NCI-H510A treated with DMSO at 0.1 percent for 48 hours (cell line): ENCODE measurements at places on chromosomes 5 and 9.

DNA sequence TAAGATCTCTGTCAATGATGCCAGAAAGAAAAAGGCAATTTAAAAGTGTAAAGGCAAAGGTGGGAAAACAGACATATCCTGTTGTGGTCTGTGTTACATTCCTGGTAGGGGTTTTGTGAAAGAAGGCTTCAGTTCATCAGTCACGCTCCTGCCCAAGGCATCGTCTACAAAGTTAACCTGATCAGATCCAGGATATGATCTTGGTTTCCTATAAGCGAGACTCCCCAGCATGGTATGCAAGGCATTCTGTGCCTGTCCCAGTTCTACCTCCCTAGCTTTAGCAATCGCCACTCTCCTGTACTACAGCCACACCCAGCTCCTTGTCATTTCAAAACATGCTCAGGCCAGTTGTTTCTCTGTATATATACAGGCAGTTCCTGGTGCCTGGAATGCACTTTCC, 58.0 kb upstream of the PTPN3 start:
- DNase-seq: no peak

DNA sequence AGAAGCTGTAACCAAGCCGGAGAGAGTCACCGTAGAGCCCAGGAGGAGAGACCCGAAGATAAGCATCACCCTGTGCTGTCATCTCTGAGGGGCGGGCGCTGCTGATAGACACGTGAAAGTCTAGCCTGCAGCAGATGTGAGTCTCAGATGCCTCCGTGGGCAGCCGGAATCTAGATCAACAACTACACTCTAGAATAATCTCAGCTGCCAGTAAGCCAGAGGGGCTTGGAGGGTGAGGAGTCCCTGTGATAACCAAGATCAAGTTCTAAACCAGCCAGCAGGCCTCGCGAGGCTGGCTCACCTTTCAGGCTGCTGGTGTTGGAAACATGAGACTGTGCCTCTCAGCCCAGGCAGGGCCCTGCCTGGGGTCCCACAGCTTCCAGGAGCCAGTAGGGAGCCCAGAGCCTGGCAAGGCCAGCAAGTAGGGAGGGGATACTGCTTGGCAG, 54.1 kb downstream of the DAPK1 start:
- DNase-seq: no peak

DNA sequence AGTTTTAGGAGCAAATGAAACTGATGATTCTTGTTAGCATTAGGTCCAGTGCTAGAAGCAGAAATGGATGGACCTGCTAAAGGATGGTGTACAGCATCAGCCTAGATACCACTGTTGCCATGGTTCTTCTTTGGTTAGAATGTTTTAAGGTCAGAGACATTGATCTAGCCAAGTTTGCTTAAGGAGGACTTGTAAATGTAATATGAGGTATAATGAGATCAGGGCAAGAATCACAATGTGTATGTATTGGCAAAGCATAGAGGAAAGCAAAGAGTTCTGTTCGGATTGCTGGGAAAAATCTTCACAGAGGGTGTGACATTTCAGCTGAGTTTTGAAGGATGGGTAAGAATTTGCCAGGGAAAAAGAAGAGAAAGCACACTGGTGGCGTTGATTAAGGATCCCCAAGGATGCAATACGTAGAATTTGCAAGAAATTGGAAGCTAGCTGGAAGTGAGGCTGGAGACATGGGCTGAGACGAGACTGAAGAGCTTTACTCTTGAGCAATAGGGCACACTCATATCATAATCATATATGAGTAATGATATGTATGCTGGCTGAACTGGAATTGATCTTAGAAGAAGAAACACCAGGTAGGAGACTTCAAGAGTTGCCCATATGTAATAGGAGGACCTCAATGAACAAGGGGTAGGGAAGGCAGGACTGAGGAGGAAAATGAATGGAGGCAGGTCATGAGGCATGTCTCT, 102.0 kb downstream of the ZNF462 start:
- DNase-seq: no peak

- DNase-seq: peak; percentile 28
Measured at GRCh38 chr5:37825334-37825915, 14.4 kb downstream of the GDNF start.

DNA sequence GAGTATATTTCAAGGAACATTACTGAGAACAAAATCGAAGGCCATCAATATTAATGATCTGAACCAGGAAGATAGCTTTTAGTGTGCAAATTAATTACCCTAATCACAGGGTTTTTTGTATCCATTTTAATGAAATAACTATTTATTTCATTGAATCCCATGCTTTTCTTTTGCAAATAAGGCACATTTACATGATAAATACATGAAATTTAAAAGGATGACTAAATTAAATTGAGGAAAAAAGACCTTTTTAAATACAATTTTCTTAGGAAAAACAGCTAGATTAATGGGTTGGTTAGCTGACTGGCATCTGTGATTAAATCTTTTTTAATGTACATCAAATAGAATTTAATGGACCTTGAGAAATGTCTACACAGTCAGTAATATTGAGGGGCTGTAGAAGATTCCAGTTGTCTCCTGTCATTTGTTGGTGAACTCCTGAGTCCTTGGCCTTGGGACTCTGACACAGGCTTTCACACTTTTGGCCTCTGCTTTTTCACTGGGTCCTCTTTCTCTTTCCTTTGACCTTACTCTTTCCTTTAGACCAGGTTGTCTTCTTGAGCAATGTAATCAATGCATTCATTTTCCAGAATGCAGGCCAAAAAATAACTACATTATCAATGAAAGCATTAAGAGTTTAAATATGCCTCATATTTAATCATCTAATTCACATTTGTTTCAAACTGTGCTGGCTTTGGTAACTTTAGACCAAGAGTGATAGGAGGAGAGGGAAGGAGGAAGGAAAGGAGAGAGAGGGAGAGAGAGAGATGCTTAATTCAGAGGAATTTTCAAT, 511.5 kb downstream of the ZNF608 start:
- no peak for DNase-seq

DNA sequence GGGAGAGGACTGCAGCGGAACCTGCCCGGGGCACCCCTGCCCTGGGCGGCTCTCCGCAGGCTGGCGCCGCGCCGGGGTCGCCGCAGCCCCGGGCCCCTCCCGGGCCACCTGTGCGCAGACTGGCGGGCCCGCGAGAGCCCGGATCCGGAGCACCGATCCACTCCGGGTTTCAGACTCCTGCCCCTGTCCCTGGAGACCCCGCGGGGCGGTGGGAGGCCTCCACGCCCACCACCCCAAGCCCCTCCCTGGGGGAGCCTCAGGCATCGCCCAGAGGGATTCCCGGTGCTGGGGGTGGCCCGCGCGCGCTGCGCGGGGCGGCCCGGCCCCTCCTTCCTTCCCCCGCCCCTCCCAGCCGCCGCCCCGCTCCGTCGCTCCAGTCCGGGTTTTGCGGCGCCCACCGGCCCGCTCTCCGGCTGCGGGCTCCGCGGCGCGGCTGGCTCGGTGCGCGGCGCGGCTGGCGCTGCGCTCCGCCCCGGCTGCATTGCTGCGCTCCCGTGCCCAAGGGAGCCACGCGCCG, at the start of gene UNC5A:
Gene UNC5A, plus strand, starts transcription at position 479 of the 517 bp plus-strand sequence. CDS start 192 bp downstream, outside the sequence.
- DNase-seq: peak; percentile 36

- no peak for DNase-seq
Measured at GRCh38 chr5:79484731-79485130, 29.2 kb downstream of the HOMER1 start.

DNA sequence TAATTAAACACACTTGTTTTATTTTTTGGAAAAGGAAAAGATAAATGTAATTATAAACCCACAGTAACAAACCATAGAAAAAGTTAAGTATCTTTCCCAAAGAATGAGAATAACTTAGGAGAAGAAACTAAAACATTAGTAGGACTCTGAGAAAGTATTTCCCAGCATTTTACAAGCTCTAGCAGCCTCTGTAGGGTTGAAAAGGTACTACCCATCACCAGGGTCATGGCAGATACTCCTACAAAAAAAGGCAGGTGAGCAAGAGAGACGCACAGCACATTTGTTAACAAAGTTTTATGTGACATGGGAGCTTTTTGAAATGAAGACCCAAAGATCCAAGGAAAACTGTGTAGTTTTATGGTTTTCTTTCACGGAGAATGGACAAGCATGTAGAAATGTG, 77.7 kb upstream of the FAM169A start:
- DNase-seq: no peak

DNA sequence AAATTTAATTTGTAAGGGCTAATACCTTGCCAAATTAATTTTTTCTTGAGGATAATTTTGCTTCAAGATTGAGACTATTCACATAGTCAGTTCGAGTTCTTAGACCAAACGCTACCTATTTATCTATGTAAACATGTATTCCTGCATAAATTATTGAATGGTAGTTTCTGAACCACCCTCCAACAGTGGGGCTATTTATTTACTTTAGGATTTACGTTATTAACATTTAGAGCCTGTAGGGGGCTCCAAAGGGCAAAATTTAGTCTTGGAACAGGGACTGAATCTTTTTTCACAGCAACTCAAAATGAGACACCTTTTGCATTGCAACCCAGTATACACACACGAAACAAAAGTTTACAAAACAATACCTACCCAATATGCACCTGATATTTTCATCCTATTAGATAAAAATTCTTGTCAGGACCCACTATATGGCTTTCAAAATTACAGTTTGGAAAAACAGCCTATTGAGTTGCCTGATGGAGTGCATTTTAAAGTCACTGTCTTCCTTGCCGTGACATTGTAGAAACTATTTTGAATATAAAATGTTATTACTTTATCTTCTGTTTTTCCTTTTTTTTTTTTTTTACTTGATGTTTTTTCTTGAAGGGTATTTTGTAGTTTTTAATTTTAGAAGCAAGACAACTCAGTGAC, 47.1 kb upstream of the POU4F3 start:
- peak; percentile 24 for DNase-seq

DNA sequence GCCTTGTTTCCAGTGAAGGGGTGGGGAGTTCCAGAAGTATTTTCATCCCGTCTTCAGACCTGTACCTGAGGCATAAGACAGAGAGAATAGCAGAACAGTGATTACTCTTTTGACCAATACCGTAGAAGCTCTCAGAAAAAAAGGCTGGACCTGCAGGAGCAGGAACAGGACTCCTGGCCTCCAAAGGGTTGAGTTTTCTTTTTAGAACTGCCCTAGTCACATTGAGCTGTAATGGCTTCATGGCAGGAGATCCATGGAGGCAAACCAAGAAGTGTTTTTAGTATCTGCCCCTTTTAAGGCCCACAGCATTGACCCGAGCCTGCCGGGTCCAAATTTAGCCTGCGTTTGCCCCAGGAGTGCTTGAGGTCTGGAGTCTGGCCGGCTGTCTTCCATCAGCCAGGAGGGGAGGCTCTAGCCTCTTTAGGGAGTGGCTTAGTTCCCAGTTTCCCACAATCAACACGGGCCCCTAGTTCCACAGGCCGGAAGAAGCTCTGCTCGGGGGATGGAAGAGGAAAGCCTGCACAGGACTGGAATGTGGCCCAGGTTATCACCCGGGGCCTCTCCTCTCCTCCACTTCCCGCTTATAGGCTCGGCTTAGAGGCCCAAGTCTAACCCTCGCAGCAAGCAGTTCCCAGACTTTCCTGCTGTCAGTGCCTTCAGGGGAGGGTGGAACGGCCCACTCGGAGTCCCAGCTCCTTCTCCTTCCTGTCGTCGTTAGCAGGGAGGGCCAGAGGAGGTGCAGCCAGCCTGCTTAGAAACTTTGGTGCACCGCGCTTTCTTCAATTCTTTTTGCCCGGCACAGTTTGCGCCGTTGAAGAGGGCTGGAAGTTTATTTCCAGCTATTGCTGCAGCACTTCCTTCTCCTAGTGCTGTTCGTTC, 80.7 kb downstream of the C9orf152 start:
- no peak for DNase-seq

- no peak for DNase-seq
Measured at GRCh38 chr9:93260263-93261066, 76.5 kb downstream of the WNK2 start.

- no peak for DNase-seq
Measured at GRCh38 chr5:36364473-36364872, 62.8 kb upstream of the RANBP3L start.

- peak; percentile 38 for DNase-seq
Measured at GRCh38 chr9:14095277-14095676, 218.7 kb downstream of the NFIB start.

DNA sequence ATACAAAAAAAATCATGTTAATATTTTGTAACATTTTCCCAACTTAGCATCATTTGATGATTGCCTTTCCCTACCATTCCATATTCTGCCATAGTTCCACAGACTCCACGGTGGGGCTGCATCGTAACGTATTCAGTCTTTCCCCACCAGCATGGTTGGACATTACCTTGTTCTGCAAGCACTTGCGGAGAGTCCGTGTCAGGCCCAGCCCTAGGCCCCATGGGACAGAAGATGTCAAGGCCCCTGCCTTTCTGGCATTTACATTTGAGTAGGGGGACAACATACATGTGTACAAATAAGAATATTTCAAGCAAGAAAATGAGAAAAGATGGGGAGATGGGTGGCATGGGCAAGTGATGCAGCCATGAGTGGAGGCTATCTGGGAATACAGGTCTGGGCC, 8.2 kb upstream of the PHF2 start:
- no peak for DNase-seq

- no peak for DNase-seq
Measured at GRCh38 chr5:57658018-57658417, 175.4 kb upstream of the ACTBL2 start.

- DNase-seq: no peak
Measured at GRCh38 chr5:172683645-172684471, 42.8 kb downstream of the NEURL1B start.

DNA sequence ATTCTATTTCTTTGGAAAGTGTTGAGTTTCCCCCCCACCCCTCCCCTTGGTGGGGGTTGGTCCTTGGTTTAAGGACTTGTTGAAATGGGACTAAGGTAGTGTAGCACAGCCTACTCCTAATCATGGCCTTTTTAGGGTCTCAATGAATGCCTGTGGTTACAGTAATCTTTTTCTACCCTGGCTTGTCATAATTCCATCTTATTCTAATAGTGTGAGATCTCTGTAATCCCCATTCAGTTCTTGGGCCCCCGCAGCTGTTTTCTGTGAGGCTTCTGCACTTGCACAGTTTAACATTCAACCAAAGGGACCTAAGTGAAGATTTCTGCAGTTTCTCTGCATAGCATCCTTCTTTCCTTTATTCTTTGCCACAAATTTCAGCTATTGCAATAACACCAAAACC, 30.7 kb downstream of the TNFSF15 start:
- DNase-seq: no peak

- DNase-seq: no peak
Measured at GRCh38 chr5:55724281-55724680, 12.2 kb upstream of the SLC38A9 start.

DNA sequence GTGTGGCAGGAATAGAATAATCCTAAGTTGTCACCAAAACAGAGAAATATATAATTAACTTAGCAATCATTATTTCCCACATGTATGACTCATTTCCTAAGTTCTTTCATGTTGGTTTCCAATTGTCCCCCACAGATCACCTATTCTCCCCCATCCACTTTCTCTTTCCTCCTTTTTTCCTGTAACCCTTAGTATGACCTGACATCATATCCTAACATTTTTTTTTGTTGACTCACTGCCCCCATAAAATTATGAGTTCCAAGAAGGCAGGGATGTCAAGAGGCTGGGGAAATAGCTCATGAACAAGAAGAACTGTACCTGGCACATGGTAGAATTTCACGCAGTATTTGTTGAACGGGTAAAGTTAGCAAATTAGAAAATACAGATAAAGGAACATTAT, 186.7 kb downstream of the DCP2 start:
- no peak for DNase-seq

DNA sequence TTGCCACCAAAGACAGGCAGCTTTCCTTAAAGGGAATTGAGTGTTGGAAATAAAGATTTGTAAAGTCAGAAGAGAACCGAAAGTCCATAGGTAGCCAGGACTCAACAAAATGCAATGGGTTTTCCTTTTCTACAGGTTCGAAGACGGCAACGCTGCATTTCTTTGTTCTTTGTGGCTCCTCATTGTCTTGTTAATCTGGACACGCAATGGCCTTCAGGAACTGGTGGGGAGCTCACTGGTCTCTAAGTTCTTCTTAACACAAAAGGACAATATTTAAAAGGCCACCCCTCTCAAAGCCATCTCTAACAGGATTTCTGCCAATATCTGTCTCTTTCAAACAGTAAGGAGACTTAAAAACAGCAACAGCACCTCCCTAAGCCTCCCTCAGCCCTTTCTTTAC, 170.6 kb downstream of the RMI1 start:
- no peak for DNase-seq
